Activated CD4-positive, alpha-beta T cell treated with anti-CD3 and anti-CD28 coated beads for 1 hour (primary cell): ENCODE measurements at places on chromosomes 13 and 19.

DNA sequence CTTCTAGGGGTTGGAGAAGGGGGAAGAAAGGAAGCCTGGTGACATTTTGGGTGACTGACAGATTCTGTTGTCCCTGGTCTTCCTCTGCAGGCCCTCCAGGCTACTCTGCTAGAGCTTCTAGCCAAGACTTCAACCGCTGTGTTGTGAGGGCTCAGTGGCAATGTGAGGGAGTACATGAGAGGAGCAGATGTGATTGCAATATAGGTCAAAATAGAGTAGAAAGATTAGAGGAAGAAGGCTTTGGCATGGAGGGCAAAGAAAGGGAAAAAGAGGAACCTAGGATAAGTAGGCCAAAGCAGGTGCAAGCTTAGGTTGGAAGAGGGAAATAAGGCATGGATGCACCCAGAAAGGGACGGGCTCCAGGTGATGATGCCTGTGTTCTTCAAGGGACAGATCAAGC is 216.9 kb downstream of the RGCC start:
- no peak for DNase-seq

DNA sequence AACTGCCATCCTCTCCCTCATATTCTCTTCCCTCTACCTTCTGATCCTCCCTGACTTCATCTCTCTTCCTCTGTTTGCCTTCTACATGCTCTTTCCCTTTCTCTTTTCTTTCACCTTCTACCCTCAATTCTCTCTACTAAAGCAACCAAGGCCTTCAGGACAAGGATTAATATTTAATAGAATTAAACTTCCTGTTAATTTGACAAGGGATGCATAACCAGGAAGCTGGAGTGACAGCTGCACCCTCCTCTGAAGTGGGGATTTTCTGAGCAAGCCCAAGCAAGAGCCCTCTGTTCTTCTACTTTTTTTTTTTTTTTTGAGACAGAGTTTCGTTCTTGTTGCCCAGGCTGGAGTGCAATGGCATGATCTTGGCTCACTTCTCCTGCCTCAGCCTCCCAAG is 63.4 kb upstream of the MED4 start:
- no peak for DNase-seq

DNA sequence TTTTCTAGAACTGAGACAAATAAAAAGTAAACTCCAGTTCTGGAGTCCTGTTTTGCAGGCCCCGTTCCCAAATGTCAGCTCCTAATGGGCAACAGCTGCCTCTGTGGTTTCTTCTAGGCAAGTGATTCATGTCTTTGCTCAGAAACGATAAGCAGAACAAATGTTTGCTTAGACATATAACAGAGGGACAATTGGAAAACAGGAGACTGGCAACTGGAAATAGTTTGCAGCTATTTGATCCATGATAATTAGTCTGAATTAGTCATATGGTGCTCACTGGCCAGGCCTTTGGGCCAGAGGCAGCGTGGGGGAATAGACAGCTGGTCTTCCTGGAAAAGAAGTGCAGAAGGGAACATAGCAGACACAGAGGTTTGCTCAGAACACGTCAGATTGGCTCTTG is 29.2 kb upstream of the TSHZ3 start:
- no peak for DNase-seq

DNA sequence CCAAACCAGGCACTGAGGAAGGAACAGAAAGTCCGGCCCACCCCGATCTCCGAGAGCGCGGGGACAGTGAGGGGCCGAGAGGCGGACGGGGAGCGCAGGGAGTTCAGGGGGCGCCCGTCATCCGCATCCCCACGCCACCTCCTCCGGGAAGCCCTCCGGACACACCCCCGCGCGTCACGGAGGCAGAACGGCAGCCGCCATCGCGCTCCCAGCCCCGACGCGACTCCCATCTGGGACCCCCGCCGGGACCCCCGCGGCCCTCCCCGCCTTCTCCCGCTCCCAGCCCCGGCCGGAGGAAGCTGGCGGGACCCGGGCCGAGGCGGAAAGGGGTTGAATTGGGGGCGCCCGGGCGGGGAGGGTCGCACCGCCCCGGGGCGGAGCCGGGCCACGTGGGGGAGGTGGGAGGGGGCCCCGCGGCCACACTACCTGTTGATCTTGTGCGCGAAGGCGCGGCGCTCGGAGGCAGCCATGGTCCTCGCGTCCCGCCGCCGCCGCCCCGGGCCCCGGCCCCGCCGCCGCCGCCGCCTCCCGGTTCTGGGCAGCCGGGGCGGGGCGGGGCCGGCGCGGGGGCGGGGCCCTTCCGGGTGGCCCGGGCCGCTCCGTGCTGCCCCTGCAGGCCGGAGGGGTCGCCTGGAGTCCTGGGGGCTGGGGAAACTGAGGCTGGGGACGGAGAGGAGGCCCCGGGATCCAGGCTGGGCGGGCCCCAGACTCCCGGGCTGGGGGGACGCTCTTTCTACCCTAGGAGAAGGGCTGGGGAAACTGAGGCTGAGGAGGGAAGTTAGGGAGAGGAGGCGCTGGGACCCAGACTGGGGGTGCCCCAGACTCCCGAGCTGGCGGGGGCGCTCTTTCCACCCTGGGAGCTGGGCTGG is at the start of gene DOCK6:
Gene DOCK6, minus strand, starts transcription at position 554 of the 869 bp plus-strand sequence. Its CDS starts 84 bp downstream, at position 470.
- DNase-seq, result no peak

GRCh38 chr19:41610789-41611188 is 16.1 kb downstream of the CEACAM4 start:
- no peak for DNase-seq

DNA sequence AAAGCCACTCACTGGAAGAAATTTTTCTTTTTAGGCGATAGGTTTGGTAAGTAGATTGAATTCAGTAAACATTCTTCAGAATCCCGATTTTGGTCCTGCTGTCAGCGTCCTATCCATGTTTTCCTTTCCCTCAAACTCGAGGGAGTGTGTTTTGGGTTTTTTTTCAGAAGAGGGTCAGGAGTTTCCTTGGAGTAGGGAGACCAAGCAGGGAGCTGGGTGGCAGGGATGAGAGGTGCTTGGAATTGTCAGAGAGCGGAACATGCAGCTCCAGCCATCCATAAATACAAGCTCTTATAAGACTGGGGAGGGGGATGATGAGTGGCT is 1.6 kb upstream of the PCDH8 start:
- no peak for DNase-seq

DNA sequence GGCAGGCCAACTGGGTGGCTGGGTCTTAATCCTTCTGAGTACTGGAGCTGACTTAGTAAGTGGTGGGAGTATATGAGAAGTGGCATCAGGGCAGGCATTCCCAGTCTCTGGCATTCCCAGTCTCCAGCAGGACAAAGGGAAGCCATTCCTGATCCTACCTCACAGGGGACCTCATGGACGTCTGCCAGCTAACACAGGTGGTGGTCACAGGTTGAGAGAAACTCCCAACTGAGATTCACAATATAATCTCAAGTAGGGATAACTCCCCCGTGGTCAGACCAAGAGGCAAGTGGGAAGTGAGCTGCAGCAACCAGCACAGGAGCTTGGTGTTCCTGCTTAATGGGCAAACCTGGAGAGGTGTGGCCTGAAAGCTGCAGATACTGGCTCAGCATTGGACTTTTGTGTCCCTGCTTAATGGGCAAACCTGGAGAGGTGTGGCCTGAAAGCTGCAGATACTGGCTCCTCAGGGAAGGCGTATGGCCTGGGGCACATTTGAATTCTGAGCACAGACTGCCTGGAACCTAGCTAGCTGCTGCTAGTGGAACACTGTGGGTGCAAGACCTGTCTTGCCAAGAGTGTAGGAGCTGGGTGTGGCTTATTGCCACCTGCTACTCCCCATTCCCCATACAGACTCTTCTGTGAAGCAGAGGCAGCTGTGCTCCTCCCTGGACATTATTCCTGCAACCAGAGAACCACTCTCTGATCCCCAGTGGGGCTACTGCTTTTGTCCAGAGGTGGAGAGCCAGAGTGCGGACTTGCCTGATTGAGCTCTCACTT is 25.9 kb upstream of the OR10H2 start:
- no peak for DNase-seq

GRCh38 chr19:37227996-37228395 is 10.0 kb downstream of the ZNF383 start:
- no peak for DNase-seq

DNA sequence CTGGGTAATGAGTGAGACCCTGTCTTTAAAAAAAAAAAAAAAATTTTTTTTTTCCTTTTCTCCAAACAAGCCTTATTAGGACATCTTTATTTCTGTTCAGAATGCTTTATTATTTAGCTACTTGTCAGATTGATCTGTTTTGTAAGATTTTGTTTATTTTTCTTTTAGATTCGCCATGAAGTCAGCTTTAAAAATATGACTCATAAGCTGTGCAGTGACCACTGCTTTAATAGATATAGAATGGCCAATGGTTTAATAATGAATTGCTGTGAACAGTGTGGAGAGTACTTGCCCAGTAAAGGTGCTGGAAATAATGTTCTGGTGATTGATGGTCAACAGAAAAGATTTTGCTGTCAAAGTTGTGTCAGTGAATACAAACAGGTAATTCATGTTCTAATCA is 47.7 kb downstream of the ZMYM2 start:
- no peak for DNase-seq

DNA sequence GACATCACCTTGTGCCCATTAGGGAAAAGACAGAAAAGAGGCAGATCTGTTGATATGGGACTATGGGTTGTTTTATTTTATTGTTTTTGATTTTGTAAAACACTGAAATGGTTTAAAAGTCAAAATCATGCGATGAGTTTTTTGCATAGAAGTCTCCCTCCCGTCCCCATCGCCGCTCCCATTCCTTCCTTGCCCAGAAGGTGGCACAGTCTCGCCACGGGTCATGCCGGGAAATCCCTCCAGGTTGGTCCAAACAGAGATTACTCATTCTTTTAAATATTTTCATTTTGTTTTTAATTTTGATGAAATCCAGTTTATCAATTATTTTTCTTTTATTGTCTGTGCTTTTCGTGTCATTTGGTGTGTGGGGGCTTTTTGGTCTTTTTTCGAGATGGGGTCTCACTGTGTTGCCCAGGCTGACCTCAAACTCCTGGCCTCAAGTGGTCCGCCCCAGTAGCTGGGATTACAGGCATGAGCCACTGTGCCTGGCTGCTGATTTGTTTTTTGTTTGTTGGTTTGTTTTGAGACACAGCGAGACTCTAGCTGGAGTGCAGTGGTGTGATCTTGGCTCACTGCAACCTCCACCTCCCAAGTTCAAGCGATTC is 9.2 kb downstream of the PGPEP1 start:
- DNase-seq, result no peak

GRCh38 chr19:1261798-1262622 is 7.1 kb upstream of the CIRBP start:
- no peak for DNase-seq

GRCh38 chr19:898663-899062 is 5.4 kb downstream of the RNU6-9 start:
- no peak for DNase-seq

GRCh38 chr13:46621133-46621532 is 68.2 kb downstream of the LRCH1 start:
- no peak for DNase-seq

DNA sequence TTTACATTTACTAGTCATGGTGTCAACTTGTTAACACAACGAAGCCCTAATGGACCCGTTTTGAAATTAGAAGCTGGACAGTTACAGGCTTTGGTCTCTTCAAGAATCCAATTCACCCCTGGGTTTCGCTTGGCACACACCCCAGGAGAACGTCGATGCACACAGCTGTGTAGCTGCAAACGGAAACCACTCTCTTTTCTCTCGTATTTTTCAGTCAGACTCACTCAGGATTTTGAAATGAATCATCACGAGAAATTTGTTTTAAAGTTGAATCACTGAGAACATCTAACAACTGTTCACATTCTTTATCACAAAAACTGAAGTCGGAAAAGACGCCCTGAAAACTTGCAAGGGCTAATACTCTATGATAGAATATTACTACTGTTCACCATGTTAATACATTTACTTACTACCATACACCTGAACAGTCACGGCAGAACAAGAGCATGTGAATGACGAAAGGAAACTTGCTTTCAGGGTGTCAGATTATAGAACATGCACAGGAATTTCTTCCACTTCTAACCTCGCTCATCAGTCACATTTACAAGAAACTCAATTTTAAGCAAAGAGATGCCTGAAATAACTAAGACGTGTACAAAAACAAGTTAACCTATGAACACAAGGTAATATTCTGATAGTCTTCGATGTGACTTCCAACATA is 4.7 kb downstream of the PNMA8A start:
- DNase-seq, result no peak

DNA sequence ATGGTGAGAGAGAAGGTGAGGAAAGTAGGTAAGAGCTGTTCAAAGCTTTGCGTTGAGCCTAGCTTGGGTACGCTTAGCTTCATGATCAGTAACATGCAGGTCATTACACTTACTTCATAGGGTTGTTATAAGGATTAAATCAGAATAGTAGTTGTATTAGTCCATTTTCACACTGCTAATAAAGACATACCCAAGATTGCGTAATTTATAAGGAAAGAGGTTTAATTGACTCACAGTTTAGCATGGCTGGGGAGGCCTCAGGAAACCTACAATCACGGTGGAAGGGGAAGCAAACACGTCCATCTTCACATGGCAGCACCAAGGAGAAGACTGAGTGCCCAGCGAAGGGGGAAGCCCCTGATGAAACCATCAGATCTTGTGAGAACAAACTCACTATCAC is 21.9 kb downstream of the GPALPP1 start:
- DNase-seq, result no peak

DNA sequence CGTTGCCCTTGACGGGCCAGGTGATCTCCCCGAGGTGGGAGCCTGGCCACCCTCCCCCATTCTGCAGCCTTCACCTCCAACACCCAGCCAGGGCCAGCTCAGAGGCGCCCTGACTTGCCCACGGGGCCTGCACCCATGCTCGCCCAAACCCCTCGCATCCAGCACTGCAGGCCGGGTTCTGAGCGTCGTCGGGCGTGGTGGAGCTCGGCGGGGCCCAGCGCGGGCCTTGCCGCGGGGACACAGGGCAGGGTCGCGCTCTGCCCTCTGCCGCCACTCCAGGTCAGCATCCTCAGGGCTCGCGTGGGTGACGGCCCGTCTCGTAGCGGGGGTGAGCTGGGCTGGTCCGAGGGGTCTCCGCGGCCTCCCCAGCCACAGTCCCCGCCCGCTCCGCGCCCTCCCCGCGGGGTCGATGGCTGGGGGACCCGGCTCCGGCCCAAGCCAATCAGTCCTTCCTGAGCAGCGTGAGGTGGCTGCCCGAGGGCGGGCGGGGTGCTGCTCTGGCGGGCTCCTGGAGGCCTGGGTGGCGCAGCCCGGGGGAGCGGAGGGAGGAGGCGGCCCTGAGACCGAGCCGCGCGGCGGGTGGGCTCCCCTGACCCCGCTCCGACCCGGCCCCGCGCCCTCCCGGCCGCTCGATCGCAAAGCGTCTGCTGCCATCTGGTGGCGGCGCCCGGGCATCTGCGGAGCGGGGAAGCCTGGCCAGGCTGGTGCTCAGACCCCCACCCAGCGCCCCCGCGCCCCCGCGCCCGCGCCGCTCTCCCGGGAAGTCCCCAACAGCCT is 61.4 kb downstream of the CCNE1 start:
- DNase-seq, result peak; percentile 52

DNA sequence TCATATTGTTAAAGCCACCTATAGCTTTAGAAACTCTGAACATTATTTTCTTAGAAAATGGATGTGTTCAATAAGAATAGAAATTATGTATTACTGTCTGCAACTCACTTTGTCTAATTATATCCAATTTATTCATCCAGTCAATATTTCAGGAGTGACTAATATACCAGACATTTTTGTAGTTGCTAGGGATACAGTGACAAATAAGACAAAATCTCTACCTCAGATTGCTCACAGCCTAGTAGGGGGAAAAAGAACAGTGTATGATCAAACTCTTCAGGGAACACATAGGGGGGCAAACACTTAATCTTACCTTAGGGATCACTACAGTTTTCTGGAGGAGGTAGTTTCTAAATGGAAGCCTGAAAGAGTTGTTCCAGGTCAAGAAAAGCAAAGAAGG is 8.6 kb downstream of the BRCA2 start:
- DNase-seq, result no peak

- DNase-seq, result no peak
These were observed 82.7 kb downstream of the ATP11A start for GRCh38 chr13:112772539-112772909.

GRCh38 chr13:29065142-29065541 is 245.0 kb downstream of the MTUS2 start:
- DNase-seq, result no peak
